ENCODE measurements at places on chromosomes 2 and 18.

DNA sequence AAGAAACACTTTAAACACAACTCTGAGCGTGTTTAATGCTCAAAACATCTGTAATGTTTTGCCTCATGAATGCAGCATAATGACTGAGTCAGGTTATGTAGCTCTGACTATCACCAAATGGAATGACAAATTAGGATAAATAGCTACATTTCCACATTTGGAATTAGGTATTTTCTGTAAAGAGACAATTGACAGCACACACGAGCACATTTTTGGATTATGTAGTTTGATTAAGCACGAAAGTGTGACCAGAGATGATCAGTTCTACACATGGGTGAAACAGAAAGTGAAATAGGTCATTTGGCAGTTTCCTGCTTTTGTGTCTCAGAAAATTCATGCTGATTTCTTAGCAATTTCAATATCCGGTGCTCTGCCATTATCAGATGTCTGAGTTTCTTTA is 29.0 kb downstream of the LPIN1 start:
- DNase-seq: no peak

- no peak for DNase-seq
These were observed 1285.9 kb upstream of the CELF4 start for GRCh38 chr18:38851526-38851925.

DNA sequence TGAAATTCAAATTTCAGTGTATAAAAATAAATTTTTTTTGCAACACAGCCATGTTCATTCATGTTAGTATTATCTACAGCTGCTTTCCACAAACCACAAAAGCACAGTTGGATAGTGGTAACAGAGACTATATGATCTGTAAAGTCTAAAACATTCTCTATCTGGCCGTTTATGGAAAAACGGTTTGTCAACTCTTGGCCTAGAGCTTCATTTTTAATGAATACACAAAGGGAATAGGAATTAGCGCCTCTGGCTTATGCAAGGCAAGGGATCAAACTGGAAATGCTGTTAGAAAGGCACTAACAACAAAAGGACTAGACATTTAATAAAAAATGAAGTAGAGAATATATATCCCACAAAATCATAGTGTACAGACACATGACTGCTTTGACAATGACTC is 211.9 kb downstream of the EXOC6B start:
- no peak for DNase-seq

- no peak for DNase-seq
These were observed 65.5 kb upstream of the CYP1B1 start for GRCh38 chr2:38141501-38141900.

GRCh38 chr18:77016936-77017335 is 115.6 kb downstream of the MBP start:
- DNase-seq: no peak

- no peak for DNase-seq
These were observed 8.4 kb upstream of the SP9 start for GRCh38 chr2:174326161-174327020.

GRCh38 chr18:62741118-62741566 is 25.8 kb downstream of the PHLPP1 start:
- no peak for DNase-seq

DNA sequence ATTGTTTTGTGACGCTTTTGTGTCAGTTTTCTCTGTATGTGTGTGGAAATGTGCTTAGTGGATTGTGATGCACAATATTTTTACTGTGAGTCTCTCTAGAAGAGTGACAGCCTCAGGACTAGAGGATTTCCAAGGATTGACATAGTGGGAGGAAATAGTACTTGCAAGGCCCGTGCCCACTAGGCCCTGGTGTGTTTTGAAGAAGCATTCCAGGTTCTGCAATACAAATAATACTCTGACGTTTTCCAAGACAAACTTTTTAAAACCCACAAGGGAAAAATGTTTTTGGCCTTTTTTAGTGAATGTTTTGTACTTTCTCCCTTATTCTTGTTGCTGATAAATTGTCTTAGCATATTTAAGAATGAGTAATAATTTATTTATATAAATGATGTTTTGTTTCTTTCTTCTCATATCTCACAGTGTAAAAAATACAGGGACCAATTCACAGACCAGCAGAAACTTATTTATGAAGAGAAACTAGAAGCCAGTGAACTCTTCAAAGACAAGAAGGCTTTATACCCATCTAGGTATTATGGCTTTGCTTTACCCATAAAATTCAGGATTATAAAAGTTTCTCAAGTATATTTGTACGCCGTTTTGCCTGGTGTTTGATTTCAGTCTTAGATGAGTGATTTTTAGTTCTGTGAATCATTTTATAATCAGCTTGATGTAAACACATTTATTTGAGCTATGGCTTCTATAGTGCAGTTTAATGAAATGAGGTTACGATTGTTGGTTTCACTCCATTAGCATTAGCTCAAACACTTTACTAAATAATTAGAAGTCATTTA is 165.6 kb downstream of the MYO1B start:
- DNase-seq: no peak

- DNase-seq: no peak
These were observed 271.0 kb downstream of the NEDD4L start for GRCh38 chr18:58315041-58315440.

DNA sequence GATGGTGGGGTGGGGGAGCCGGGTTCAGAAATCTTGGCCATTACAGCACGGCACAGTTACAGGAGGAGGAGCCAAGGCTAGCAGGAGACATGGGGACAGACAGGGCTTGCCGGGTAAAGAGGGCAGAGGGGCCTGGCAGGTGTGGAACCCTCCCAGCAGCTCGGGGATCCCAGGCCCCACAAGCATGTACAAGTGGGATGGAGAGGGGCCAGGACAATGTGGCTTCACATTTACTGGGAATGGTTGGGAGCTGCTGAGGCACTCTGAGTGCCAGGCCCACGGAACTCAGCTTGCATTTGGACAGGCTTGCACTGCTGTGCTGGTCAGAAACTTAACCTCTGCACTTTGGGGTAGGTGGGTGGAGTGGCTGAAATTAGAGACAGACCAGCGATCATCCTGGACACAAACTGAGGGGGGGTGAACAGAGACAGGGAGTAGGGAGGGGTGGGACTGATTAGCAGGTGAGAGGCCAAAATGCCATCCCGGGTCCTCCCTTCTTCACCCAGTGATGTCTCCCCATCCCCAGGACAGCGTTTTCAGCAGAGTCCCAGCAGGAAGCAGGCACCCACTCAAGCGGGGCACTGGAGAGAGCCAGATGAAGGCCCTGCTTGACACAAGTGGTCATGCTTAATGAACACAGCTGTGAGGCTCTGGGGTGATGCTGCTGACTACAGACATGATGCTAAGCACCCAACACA is 9.6 kb downstream of the PER2 start:
- DNase-seq: no peak

DNA sequence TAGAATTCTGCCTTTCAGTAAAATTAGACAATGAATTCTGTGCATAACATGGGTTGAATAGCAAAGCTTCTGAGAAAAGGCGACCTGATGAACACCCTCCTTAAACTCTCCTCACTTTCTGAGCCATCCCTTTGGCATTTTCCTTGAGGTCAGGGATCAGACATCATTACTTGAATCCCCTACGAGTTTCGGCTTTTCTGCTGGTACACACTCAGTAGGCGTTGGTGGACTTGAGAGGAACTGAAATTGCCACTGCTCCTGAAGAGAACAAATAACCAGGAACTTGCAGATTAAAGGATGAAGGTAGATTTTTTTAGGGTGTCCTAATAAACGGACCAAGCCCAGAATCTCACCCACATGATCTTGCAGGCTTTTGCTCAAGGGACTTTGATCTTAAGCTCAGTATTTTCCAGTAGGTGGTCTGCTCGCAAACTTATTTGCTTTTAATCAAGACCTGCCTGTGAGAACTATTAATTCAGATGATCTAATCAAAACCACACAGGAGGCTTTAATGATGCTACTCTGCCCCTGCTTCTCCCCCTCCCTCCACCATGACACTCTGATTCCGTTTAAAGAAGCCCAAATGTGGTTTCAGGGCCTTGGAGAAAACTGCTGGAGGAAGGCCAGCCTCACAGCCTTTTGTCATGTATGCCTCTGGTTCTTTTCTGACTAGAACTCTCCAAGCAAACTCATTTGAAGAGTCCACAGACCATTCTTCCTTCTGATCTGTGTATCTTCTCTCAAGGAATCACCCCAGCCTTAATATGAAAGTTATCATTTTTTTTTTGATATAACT is 124.9 kb downstream of the PRKCE start:
- DNase-seq: no peak

DNA sequence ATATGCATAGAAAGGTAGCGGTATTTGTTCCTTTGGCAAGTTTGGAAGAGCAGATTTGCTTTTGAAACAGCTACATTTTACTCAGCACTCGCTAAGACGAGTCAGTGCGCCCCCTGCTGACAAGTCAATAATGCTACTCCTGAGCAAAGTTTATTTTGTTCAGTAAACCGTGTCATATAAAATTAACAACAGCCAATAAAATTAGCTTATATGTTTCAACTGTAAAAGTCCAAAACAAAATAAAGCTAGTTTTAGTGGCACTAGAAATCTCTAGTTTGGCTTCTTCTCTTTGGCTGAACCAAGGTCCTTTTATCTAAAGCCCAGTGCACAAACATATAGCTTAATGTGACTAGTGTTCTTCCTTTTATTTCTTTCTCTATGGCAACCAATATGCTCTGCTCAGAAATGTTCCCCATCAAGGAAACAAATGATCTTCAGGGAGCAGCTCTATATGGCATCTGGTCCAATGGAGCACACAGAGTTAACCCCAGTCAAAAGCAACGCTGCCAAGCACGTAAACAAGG is 4.2 kb upstream of the POU3F3 start:
- DNase-seq: peak; percentile 60

DNA sequence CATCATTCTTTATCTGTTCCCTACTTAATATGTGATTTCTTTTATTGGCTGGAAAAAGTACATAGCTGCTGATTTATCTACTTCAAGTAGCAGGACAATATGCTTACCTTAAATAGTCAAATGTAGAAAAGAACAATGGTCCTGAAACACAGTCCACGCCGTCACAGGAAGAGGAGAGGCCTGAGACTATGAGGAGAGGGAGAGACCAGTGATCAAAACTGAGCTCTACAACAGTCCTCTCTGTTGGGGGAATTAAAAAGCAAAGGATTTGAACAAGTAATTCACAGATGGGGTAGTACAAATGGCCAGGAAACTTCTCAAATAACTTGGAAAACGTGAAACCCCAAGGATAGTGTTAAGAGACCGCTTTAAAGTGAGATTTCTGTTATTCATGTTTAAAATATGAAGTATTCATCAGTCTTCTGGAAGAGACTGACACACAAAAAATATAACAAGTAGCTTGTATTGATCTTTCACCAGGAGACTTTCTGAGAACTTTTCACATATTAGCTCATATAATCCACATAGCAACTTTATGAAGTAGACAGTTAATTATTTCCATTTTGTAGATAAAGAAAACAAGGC is 20.2 kb downstream of the SCYGR8 start:
- DNase-seq: no peak

DNA sequence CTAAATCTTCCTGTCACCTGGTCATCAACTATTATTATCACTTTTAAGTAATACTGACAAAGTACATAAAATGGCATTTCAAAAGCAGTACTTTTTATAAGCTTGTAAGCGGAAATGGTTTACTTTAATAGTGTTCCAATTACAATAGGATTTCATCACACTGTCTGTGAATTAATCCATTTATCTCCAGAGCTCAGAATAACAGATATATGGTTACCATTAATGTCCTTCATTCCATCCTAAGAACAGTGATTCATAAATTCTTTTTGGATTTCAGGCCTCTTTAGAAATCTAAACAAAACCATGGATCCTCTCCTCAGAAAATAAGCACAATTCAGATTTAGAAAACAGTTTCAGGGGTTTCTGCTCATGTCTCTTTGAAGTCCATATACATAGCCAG is 68.4 kb downstream of the PID1 start:
- DNase-seq: no peak

- no peak for DNase-seq
These were observed 20.9 kb upstream of the CCBE1 start for GRCh38 chr18:59718108-59718463.

DNA sequence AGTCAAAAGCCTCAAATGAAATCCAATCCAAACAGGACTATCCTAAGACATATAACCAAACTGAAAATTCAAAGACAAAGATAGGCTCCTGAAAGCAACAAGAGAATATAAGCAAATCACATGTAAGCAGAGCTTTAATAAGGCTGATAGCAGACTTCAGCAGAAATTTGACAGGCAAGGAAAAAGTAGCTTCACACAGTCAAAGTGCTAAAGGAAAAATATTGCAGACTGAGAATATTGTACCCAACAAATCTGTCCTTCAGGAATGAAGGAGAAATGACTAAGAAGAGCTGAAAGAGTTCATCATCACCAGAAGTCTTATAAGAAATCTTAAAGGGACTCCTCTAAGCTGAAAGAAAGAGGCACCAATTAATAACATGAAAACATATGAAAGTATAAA is 150.0 kb downstream of the EVA1A start:
- DNase-seq: no peak

GRCh38 chr2:74540291-74540690 is 10.6 kb downstream of the HTRA2 start:
- DNase-seq: no peak

DNA sequence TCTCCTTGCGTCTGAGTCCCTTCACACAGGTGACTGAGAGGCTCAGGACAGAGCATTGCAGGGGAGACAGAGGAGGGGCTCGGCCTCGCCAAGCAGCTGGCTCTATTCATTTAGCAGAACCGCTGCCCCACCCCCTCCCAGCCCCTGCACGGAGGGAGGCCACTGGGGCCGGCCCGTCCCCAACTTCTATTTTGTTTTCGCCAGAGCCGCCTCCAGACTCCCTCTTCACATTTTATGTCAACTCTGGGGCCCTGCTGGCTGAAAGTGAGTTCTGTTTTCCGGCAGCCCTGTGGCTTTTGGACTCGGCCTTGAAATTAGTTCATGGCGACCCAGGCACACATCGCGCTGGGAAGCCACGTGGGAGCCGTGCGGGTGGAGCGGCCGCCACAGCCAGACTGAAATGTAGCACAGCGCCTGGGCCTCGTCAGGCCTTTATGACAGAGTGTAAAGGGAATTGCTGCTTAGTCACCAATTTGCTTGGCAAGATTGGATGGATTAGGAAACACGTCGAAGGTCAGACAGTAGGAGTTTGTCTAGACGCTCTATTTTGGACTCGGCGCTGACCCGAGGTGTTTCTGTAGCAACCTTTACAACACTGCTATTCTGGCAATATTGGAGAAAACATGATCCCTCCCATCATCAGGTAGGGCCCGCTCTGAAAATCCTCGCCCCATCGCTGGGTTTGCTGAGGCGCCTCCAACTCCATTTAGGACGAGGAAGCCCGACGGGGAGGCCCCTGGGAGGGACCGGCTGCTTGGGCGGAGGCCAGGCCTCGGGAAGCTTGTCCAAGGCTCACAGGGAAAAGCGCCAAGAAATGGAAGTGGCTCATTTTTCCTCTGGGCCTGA is 90.7 kb upstream of the CTDP1 start:
- no peak for DNase-seq

DNA sequence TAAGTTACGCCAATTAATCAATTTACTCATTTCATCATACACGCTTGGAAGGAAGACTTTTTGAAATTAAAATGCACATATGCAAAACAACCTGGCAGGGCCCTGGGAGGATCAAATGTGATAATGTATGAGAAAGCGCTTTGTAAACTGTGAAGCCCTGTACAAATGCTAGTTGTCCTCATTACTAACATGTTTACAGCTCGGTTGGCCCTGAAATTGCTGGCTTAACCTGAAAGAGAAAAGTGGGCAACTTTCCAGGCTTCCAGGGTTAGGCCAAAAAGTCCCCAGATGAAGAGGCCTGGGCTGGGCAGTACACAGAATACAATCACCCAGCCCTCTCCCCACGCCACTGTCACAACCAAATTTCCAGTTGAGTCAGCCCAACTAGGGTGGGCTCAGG is 60.2 kb downstream of the DNMT3A start:
- DNase-seq: no peak

GRCh38 chr2:27085673-27086089 is 891 bp upstream of the KHK start:
- DNase-seq: peak; percentile 33

- DNase-seq: no peak
These were observed 2.5 kb downstream of the AGFG1 start for GRCh38 chr2:227474410-227474809.
